ENCODE measurements at places on chromosomes 3 and 15.

DNA sequence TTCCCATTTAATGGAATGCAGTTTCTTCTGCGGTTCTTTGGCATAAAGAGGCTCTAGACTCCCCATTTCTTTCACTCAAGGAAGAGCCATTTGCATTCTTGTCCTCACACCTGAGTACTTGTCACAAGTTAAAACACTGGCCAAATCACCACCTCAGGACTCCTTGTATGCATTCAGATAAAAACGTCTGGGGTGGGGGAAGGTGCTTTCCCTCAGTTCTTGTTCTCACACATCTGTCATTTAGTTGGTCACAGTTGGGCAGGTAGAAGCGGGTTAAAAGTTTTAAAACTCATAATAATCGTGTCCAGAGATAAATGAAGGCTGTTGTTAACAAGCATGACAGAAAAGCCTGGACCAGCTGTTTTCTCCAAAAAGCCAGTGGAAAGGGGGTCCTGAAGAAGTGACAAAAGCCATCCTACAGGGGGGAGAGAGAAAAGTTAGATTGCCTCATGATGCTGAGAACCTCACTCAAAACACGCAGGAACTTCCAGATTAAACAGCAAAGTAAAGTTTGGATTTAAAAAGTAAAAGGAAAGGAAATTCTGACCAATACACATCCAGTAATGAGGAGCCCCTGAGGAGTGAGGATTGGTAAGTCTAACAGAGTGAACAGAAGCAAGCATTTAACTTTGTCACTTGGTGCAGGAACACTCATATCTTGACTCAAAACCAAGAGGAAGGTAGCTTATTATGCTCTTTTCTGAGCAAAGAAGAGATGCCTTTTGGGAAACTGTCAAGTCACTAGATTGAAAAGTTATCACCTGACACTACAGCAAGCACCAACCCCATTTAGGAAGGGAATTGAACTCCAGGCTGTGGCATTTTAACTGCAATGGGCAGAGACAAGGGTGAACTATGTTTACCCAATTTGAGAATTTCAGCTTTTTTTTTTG is 2.8 kb downstream of the BCL2L10 start:
- peak; percentile 22 for DNase-seq

DNA sequence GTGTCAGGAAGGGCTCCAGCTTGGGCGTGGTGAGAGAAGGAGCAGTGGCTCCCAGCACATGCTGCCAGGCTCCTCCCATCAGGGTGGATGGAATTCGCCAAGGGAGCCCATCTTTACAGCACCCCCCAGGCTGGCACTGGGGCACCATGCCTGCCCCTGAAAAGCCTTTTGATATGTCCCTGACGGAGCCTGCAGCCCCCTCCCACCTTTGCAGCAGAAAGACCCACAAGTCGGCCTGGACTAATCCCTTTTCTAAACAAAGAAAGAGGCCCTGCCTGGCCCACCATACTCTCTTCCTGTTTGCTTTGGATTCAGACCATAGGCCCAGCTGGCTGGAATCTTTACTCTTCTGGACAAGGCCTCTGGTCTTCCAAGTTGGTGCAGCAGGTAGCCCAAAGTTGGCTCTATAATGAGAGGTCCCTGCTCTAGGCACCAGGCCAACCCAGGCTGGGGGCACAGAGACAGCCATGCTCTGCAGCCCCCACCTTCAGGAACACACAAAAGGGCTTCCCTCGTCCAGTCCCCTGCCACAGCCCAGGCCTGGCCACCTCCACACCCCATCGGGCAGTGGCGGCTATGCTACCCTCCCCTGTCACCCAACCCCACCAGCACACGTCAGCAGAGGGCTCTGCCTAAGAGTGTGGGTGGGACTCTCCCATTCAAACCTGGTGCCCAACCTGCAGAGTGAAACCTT is 5.4 kb downstream of the ANPEP start:
- DNase-seq: no peak

DNA sequence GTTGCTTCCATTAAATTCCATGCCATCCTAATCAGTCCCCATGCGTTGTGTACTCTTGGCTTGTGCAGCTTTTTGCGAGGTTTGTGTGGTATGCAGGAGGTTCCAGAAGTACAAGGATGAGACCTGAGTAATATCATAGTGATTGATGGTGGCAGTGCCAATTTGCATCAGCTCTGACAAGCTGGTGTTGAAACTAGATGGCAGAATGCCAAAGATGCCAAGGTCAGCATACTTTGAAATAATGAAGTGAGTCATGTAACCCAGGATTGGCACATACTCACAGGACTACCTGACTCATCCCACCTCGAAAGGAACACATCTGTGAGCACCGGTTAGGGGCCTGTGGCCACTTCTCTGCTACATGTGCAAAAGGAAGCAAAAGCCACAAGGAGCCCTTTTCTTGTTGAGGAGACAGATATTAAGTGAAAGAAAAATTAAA is 14.3 kb downstream of the KAT2B start:
- DNase-seq: peak; percentile 98

DNA sequence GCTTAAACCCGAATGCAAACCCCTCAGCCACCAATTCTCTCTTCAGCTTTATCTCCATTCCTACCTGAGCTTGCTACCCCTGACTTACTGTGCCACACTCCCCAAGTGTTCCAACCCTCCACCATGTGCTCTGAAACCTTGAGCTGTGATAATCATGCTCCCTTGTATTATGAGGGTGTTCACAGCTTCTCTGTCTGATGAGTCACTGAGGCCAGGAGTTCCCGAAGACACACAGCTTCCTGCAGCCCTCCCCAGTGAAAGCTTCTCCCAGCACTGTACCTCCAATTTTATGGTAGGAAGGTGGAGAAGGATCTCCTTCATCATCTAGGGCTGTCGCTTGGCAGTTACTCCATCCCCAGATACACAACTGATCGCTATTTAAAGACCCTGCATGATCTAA is 24.9 kb downstream of the STAC start:
- DNase-seq: no peak

DNA sequence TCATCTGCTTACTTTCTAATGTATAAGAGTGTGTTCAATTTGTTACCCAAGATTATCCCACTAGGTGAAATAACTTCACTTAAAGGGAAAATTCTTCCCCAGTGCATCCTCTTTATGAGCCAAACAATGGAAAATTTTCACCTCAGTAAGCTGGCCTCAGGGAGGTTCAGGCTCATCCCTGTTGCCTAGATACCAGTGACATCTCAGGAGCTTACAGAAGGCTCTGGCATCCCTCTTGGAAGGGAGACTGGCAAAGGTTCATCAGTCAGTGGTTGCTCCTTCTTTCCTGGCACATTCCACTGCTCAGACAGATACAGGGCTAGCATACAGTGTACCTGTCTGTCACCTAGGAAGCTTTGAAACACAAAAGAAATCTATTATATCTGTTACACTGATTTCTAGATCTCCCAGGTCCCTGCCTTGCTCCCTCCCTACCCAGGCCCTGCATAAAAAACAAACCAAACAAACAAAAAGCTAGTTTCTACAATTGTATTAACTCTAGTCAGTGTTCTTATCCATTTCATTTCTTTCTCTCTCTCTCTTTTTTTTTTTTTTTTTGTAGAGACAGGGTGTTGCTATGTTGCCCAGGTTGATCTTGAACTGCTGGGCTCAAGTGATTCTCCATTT is 1.7 kb downstream of the IP6K2 start:
- no peak for DNase-seq

DNA sequence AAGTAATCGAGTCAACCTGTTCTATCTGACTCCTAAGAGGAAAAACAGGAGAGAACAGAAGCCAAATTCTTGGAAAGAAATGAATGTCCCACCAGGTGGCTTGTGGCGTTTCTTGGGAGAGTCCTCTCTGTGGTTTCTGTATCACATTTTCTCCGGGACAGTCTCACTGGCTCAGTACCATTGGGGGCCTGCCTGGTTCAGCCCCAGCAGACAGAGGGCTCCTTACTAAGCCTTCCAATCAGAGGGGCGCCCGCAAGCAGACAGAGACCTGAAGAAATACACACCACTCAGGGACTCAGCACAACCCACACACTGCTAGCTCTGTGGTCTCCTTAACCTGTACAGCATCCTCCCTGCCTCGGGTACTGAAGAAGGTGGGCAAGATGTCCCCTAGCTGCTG is 302.1 kb downstream of the TLE3 start:
- DNase-seq: no peak

DNA sequence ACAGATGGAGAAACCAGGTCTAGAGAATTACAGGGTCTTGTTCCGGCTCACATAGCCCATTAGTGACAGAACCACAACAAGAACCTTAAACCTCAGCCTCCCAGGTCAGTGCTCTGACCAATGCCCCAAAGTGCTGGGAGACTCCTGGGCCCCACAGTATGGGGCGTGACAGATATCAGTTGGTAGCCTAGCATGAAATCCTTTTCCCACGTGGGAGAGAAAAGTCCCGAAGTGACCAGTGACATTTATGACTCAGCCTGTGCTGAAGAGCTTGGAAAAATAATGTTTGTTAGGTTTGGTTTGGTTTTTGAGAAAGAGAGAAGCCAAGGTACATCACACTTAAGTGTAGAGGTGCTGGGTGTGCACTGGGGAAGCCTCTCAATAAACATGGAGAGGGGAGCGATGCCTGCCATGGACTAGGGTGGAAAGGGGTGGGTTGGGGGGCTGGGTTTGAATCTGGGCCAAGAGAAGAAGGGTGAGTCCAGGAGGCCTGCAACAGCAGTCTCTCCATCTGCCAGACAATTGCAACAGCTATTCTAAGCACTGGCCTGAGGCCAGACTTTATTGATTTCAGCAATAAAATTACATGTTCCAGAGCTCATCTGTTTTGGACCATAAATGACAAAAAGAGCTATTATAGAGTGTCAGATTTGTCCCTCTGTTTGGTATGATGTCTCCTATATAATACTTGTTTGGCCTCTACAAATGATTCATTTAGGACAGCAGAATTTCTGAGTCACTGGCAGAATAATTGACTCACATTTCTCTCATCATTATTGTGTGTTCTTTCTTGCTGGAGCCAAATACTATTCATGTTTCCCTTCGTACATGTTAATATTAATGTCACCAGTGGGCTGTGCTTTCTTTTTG is 43.4 kb downstream of the C2CD4A start:
- peak; percentile 49 for DNase-seq

DNA sequence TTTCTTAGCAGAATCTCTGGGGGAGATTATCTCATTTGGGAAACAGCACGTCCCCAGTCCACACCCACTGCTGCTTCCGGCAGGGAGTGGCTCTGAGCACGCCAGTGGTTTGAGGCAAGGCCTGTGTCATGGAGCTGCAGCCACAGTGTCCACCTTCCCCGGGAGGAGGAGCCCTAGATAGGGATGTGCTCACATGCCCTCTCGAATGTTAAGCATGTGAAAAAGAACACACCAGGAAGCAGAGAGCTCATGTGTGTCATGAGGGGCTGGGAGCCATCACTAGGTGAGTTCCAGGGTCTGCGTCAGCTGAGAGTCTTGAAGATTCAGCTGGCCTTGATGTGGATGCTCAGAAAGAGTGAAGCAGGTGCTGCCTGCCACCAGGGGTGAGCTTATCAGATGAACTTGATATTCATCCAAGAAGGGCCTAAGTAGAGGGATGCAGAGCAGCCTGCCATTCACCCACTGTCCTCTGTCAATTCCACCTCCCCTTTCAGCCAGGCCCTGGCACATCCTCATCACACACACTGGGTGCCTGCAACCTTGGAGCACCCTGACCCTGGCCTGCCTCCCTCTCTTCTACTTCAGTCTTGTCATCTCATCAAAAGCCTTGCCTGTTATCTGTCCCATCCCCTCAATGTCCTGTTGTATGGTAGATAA is 16.3 kb downstream of the ITGA11 start:
- no peak for DNase-seq

DNA sequence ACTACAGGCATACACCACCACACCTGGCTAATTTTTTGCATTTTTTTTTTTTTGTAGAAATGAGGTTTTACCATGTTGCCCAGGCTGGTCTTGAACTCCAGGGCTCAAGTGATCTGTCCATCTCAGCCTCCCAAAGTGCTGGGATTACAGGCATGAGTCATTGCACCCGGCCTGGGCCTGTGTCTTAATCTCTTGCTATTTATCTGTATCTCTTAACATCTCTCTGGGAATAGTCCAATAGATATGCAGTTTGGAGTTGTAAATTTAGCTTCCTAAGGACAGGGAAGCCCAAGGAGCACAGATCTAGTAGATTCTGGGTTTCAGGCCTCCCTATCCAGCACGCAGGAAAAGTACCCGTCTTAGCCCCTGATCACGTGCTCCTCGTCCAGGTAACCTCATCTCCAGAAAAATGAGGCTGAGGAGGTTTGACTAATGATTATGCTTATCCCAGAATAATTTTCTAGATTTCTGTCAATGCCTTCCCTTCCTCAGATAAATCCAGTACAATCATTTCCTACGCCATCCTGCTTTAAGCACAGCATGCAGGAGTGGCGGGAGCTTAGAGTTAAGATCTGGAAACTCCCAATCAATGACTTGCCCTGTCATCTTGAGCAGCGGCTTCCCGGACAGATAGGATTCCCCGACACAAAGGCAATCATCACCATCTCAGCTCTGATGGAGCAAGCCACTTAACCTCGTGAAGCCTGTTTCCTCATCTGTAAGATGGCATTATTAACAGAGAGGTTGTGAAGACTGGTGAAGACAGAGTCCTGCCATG is 12.3 kb upstream of the CTDSPL start:
- no peak for DNase-seq

- DNase-seq: no peak
Observed at GRCh38 chr3:144516026-144516425, 544.4 kb downstream of the DIPK2A start.

- DNase-seq: no peak
Observed at GRCh38 chr3:72830452-72831223, 17.6 kb downstream of the SHQ1 start.

- DNase-seq: no peak
Observed at GRCh38 chr3:16395212-16395611, 118.3 kb downstream of the RFTN1 start.

- DNase-seq: no peak
Observed at GRCh38 chr3:187519428-187519890, 150.7 kb downstream of the SST start.

GRCh38 chr3:125110876-125111480 is 55.2 kb upstream of the HEG1 start:
- no peak for DNase-seq

DNA sequence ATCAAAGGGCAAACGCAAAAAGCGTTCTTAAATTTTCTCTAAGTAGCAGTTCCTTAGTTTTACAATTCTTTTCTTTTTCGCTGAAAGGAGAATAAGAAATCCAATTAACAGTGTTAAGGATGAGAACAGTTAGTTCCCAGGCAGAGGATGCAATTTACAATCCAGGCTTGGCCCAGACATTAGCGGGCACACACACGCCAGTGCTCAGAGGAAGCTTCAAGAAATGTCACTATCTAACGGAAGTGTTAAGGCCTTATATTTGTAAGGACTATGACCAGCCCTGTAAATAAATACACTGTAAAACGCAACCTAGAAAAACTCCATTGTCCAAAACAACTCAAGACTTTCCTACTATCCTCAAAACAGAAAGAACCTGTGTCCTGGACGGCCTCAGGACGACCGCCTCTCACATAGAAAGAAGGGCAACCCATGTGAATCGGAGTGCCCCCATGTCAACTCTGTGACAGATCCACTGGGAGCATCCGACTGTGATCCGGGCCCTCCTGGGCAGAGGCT is 1.3 kb downstream of the ACAP2 start:
- DNase-seq: no peak

DNA sequence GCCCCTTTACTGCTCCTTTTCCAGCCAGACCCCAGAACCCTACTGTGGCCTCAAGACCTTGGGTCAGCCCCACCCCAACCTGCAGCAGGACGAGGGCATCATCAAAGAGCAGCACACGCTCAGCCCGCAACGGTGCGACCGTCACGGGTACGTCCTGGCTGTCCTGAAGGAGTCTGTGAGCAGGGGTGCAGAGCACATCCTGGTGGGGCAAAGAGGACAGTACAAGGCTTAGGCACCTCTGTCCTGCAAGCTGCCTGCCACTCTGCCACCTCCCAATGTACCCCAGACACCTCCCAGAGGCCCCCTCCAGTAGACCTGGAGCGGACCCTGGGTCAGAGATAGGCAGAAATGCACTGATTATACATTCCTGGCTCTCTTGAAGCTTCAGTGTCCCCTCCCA is 8.0 kb downstream of the ALS2CL start:
- DNase-seq: no peak

Data from activated CD4-positive, alpha-beta T cell treated with anti-CD3 and anti-CD28 coated beads, Interleukin-2, Interleukin-4, amounts not matched to agents 100 ng/mL and 50 ng/mL, durations not matched to agents 16 hours and 8 hours (primary cell).